ENCODE measurements at places on chromosomes 6 and 20.

DNA sequence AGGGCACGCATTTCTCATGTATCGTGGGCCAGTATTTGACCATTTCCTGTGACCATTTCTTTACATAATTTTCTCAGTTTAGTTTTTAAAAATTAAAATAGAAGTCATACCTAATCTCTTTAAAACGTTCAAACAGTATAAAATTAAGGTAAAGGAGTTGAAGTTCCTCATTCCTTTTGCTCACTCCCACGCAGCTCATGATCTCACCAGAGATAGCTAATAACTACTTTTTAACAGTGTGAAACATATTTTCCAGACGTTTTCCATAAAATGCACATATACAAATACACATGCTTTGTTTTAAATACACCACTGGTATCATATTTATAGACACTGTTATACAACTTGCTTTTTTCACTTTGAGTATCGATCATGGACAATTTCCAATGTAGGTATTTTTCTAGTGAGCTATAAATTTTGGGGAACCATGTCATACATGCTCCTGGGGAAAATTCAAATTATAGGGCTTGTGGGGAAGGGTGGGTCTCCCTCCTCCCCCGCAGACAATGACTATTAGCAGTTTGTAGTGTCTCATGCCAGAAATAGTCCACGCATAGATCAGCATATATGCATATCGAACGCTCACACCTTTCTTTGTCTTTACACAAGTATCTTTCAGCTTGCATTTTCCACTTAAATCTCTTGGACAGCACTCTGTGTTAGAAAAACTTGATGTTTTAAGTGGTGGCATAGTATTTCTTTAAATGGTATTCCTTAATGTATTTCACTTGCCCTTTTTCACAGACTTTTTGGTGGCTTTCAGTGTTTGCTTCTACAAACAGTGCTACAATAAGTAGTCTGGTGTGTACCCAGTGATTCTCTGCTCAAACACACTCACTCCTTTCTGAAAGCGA lies 145.5 kb upstream of the ZNF217 start:
- no peak for DNase-seq

DNA sequence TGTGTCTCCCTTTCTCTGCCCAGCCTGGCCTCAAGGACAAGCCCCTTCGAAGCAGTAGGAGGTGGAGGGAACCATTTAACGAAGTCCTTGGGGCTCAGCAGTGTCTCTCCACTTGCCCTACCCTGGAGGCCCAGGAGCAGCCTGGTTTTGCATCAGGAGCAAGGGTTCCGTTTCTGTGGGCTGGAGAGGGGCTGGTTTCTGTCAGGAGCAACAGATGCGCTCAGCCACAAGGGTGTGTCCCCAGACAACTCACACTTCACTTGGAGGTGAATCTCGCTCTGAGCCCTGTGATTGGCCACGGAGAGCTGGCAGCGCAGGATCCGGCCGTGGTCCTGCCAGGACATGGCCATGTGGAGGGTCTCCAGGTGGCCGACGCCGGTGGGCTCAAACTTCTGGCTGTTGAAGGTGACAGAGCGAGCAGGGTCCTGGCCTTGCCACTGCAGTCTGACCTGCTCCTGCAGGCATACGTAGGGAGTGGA lies 6.9 kb downstream of the SIGLEC1 start:
- DNase-seq, result no peak

DNA sequence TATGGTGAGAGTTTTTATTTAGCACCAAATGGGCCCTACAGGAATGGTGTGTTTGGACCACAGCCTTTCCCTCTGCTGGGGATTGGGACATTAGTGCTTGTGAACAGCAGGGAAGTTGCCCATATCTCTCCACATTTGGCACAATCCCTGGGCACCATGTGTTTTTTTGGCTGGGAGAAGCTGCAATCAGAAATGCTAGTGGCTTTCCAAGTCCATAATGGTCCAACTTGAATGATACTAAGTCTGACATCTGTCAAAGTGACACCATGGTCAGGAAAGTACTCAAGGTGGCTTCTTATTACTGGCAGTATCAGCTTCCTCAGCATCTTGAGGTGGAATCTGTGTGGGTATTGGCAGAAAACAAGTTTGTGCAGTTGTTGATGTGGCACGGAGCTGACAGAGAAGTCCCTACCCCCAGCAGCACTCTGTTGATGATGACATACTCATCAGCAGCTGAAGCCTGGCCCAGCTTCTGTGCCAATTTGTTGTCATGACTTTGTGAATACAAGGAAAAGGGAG lies 53.0 kb downstream of the SASH1 start:
- DNase-seq, result no peak

DNA sequence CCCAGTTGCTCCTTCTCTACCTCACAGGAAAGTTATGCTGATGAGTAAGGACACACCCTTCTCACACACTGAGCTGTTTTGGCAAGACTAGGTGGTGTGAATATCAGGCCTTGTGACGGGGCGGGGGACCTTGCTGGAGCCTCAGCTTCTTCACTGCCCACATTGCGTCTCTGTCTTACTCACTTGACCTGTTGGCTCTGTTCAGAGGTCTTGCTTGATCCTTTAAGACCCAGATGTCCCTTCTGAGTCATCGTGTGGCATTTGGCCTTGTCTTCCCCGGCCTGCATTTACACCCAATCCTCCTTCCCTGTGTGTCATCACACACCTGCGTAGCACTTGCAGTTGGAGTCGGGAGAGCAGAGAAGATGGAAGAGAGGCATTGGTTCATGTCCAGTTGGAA lies 8.3 kb upstream of the PRND start:
- no peak for DNase-seq

GRCh38 chr6:3340358-3340802 lies 81.6 kb downstream of the PSMG4 start:
- no peak for DNase-seq

GRCh38 chr6:103255132-103255531 lies 1604.6 kb downstream of the HACE1 start:
- no peak for DNase-seq

DNA sequence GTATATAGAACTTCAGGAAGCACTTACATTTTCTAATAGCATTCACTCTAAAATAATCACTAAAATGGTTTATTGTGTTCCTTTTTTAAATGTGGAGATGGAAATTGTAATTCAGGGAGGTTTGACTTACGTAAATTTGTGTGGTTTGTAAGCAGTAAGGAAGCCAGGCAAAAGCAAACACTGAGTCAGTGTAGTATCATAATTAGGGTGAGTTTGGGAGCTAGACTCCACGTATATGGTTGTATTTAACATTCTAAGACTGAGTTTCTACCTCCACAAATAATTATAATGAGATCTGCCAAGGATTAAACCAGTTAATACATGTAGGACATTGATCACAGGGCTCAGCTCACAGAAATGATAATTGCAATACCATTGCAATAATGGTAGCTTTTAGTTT lies 425.5 kb downstream of the CBLN4 start:
- no peak for DNase-seq

GRCh38 chr6:7528565-7528964 lies 12.9 kb upstream of the DSP start:
- DNase-seq, result no peak

DNA sequence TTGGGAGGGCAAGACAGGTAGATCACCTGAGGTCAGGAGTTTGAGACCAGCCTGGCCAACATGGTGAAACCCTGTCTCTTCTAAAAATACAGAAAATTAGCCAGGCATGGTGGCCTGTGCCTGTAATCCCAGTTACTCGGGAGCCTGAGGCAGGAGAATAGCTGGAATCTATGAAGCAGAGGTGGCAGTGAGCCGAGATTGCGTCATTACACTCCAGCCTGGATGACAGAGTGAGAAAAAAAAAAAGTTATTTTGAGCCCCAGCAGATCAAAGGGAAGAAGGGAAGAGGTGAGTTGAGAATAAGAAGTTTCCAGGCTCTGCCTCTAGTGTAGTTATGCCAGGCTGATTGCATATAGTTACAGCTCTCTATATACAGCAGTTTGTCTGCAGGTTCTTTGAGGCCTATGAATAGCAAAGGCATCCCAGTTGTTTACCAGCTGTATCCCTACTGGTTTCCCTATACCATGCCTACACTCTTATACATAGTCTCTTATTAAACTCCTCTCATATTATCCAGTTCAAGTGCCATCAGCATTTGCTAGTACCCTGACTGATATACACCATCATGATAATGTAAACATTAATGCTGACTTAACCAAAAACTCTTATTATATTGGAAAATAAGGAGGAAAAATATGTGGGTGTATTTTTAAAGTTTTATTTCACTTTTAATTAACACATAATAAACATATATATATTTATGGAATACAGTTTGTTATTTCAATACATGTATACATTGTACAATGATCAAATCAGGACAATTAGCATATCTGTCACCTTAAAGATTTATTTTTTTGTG lies 823.6 kb upstream of the ADGRB3 start:
- DNase-seq, result no peak

GRCh38 chr20:6966721-6967120 lies 199.2 kb downstream of the BMP2 start:
- no peak for DNase-seq

DNA sequence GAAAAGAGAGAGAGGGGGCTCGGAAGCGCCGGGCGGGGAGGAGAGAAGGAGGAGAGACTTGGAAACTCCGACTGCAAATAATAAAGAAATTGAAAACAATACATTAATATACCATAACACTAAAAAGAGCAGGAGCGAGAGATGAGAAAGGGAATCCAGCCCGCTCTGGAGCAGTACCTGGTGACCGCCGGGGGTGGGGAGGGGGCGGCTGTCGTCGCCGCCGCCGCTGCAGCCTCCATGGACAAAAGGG lies 338 bp downstream of the E2F3 start:
- no peak for DNase-seq
